Cortex of kidney (tissue), 1 donor: ENCODE measurements at places on chromosomes 4 and X.

DNA sequence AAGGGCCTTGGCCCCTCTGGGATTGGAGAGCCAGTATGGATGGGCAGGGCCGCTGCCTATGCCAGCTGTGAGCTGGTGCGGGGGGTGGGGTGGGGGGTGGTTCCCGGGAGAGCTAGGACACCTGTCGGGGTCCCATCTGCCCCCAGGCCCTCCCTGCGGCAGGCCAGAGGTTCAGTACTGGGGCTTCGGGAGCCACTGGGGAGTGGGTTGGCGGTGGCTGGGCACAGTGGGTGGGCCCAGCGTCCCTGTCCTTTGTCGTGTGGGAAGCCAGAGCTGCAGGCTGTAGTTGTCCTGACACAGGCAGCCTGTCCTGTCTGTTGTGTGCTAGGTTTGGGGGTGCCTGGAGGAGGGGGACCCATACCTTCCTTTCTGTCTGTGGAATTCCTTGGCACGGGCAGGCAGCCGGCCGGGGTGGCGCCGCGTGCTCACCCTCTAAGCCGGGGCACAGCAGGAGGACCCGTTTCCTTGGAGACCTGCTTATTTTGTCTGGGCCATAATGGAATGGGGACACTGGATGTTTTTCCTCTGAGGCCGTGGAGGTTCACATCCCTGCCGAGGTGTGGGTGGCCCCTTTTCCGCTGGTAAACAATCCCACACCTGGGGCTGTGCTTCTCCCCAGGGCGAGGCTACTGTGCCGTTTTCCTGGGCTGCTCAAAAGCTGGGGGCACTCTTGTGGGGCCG lies 14.8 kb downstream of the DOK7 start:
- DNase-seq, result no peak

GRCh38 chr4:140637836-140638235 lies 69.1 kb upstream of the UCP1 start:
- DNase-seq, result no peak

DNA sequence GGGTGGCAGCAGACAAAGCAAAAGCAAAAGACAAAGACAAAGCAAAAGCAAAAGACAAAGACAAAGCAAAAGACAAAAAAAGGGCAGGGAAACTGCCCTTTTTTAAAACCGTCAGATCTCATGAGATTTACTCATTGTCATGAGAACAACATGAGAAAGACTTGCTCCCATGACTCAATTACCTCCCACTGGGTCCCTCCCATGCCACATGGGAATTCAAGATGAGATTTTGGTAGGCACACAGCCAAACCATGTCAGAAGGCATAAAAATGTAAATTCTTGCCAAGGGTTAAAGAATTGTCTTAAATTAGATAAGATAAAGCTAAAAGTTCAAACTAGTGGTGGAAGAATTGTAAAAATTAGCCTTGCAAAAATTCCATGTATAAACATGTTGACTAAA lies 419.7 kb downstream of the TRAM1L1 start:
- DNase-seq, result no peak

DNA sequence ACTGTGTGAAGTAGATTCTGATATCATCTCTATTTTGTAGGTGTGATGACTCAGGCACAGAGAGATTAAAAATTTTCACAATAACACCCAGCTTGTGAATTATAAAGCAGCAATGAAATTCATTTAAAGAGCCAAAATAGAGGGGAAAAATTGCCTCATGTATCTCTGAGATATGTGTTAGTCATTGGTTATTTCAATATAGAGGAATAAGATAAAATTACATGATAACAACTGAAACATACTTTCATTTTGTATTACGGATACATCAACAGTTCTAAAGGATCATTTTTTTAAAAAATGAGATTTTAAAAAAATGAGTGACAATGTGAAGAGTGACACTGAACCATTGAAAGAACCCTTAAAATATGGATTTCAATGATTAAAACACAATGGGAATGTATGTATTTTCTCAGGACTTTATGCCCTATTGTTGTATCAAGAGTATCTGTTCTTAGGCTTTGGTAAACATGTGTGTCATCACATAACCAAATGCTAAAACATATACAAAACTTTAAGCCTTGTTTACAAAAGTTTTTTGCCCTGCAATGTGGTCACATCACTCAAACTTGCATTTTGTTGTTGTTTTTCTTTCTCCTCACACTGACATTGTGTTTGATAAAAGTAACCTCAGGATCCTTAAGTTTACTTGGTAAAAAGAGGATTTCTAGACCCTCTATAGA lies 221.3 kb downstream of the ANTXR2 start:
- DNase-seq, result no peak

DNA sequence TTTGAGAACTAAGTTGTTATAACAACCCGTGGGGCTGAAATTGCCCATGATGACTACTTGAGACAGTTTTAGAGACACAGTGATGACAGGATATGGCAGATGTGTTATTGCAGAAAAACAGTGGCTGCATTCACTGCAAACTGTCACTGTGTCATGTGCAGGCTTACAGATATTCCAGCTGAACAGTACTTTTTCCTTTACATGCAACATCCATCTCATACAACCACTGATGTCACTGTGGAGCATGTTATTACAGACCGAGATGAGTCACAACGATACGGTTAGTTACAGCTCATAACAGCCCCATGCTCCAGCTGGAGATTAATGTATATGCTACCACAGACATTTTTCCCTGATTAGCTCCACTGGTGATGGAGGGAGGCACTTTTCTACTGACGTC lies 207.4 kb downstream of the TMA16 start:
- DNase-seq, result no peak

DNA sequence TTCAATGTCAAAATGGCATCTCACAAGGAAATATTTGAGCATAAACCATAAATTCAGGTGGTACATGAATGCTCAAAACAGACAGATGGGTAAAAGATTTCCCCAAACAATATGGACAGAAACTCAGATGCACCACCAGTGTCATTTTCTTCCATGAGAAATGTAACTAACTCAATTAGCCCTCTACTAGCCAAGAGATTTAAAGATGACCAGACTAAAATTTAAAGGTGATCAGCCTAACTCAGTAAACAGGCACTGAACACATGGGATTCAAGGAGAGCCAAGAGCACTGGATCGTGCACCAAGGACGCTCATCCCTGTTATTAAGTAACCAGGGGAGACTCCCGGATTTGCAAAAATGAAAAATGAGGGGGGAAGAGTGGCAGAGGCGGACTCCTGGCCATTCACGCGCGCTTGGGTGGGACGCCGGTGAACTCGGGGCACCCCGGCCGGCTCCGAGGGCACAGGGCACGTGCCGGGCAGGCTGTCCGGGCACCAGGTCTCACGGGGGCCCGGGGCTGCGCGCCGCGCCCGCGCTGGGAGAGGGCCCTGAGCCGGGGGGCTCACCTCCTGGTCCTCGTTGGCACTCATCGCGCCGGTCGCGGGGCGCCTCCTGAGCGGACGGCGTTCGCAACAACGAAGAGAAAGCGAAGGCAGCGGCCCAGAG lies 490 bp downstream of the RWDD4 start:
- no peak for DNase-seq

GRCh38 chr4:127832585-127832984 lies 48.1 kb upstream of the PLK4 start:
- DNase-seq, result no peak

- DNase-seq, result no peak
These were observed 847.7 kb upstream of the INTU start for GRCh38 chr4:126784966-126785580.

GRCh38 chrX:75229774-75230173 lies 44.1 kb upstream of the UPRT start:
- DNase-seq, result no peak

DNA sequence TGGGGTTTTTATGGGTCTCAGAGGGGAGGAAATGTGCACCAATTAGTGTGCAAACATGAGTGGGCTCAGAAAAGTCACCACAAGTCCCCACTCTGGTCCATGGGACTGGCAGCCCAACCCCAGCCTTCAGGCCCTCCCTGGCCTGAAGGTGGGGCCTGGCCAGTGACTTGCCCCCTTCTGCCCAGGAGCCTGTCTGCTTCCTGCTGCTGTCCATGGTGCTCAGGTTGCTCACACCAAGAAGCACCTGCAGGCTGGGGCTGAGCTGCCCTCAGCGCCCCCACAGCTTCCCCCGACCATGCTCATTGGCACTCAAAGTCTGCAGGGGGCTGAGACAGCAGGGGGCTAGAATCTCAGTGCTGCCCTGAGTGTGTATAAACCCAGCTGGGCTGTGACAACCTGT lies 30.6 kb upstream of the GC start:
- DNase-seq, result no peak

- DNase-seq, result no peak
These were observed 375.6 kb downstream of the GBA3 start for GRCh38 chr4:23068287-23068686.

GRCh38 chr4:79563219-79563618 lies 155.2 kb upstream of the GK2 start:
- DNase-seq, result no peak

GRCh38 chr4:67674098-67674497 lies 26.9 kb downstream of the UBA6 start:
- DNase-seq, result no peak

- no peak for DNase-seq
These were observed 90.3 kb downstream of the AFF1 start for GRCh38 chr4:87025023-87025613.

DNA sequence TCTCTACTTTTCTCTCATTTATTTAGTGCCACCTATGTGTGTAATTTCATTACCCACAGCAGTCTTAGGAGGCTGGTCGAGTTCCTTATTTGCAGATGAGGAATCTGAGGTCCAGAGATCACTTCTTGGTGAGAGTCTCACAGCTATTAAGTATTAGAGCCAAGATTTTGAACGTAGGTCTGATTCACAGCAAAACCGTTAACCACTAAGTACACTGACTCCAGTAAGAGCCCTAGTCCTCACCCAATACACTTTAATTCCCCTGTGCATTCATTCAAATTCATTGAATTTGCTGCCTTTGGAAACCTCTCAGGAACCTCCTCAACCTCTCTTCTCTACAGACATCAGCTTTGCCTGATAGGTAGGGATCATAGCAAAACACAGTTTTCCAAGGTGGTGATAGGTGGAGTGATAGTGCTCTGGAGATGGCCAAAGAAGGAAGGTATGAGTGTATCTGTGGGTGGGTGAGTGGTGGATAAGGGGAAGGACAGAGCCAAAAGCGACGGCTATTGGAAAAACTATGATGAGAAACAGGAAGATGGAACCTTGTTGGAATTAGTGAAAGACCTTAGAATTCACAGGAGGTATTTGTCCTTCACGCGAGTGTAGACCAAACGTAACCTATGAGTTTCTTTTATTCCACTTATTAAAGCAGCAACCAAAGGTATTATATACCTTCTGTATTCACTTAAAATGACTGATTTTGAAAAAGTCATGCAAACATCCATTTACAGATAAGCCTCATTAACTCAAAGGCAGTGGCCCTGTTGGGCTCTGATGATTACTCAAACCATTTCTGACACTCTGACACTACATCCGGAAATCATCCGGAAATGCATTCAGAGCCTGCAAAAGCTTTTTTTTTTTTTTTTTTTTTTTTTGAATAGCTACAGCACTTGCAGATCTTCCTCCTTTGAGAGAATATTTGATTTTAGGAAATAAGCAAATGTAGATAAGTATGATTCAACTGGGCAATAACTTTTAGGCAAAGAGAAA lies 6.3 kb downstream of the FMR1 start:
- no peak for DNase-seq

GRCh38 chr4:3473181-3473950 lies 10.3 kb downstream of the DOK7 start:
- DNase-seq, result no peak
